NCI-H187 treated with DMSO at 0.1 percent for 48 hours (cell line): ENCODE measurements at places on chromosomes 3 and 15.

- DNase-seq, result no peak
These were observed 15.2 kb downstream of the PRICKLE2 start for GRCh38 chr3:64209866-64210621.

DNA sequence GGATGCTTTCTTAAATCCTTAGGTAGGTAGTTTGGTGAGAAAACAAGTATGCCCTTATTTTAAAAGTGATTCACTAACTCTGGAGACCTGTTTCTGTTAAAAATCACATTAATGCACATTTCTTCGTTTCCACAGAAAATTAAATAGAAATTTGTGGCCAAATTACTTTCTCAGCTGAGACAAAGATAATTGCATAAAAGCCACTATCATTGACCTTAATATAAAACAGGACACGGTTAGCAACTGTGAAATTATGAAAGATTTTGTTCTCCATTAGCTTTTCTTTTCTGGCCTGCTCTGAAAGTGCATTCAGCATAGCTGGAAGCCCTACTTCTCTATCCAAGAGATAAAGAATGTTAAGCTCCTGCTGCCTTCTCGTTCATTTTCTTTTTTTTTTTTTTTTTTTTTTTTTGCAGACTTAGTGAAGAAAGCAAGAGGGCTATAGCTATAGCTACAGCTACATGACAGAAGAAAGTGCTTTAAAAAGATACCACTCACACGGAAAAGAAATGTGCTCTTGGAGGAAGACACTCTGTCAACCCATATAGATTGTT lies 576.9 kb downstream of the OTOL1 start:
- no peak for DNase-seq

- DNase-seq, result no peak
These were observed 214.5 kb downstream of the RPLP1 start for GRCh38 chr15:69666921-69667811.

GRCh38 chr15:59590027-59590426 lies 21.6 kb upstream of the GCNT3 start:
- no peak for DNase-seq

- DNase-seq, result no peak
These were observed 1273.9 kb downstream of the OTOL1 start for GRCh38 chr3:162770551-162770950.

DNA sequence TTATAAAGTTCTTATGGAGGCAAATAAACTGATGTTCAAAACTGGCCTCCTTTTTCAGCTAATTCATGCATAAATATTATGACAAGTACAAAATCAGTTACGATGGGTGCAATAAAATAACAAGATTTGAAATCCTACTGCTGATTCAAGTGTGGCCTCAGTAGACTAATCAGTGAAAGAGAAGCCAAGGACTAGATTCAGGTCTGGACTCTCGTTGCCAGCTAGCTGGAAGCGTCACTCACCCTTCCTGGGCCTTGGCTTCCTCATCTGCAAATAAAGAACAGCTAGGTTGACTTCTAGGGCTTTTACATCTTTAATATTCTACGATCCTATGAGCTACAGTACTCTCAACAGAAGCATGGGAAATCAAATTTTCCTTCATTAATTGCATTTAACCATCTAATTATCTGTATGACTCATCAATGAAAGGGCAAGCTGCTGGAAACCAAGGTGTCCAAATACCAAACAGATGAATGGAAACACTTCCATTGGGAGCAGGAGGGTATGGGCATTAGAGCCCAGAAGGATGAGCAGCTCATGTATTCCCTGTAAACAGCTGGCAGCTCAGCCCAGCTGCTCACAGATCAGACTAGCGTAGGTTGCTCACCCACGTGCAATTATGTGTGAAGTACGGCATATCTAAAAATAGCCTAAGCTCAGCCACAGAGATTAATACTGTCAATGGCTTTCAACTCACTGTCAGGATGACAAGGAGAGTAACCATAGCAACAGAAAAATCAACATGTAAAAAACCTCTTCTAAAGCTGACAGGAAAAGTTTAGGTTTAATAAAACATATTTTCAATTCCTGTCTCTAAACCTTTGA lies 294.8 kb downstream of the PLCL2 start:
- DNase-seq, result no peak

DNA sequence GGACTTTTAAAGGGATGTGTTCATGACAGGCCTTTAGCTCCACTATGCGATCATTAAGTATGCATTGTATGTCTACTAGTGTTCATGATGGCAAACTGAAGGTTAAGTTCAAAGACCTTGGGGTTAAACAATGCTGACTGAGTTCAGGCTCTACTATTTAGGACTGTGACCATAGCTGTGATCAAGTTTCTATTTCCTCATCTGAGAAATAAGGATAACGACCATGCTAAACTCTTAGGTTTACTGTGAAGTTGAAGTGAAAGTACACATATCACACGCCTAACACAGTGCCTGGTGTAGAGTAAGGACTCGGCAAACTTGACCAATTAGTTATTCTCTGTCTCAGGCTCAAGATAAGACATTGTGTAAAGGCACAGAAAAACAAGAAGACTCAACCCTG lies 243.2 kb downstream of the MBNL1 start:
- DNase-seq, result no peak

- DNase-seq, result no peak
These were observed 702.0 kb downstream of the GRM7 start for GRCh38 chr3:7562892-7563291.

- no peak for DNase-seq
These were observed 470.4 kb downstream of the LPP start for GRCh38 chr3:188624384-188624783.

GRCh38 chr3:15602146-15602536 lies 596 bp downstream of the BTD start:
- DNase-seq, result no peak

DNA sequence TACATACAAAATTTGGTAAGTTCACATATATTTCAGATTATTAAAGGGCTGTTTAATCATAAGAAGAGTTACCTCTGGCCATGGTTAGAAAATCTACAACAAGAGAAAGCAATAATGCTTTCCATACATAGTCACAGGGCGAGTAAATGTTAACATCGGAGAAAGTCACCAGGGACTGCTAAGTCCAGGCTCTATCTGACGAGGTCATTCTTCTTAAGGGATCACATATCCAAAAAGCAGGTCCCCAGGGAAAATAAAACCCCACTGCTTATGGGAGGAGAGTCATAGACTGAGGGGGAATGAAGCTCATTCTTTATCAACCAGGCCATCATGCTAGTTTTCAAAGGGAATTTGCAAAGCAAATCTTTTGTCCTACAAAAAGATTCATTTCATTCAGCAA lies 3.1 kb downstream of the PCYT1A start:
- no peak for DNase-seq

GRCh38 chr15:68256675-68257450 lies 20.7 kb upstream of the FEM1B start:
- peak; percentile 14 for DNase-seq

- no peak for DNase-seq
These were observed 326.8 kb downstream of the MFSD1 start for GRCh38 chr3:159128628-159129027.

DNA sequence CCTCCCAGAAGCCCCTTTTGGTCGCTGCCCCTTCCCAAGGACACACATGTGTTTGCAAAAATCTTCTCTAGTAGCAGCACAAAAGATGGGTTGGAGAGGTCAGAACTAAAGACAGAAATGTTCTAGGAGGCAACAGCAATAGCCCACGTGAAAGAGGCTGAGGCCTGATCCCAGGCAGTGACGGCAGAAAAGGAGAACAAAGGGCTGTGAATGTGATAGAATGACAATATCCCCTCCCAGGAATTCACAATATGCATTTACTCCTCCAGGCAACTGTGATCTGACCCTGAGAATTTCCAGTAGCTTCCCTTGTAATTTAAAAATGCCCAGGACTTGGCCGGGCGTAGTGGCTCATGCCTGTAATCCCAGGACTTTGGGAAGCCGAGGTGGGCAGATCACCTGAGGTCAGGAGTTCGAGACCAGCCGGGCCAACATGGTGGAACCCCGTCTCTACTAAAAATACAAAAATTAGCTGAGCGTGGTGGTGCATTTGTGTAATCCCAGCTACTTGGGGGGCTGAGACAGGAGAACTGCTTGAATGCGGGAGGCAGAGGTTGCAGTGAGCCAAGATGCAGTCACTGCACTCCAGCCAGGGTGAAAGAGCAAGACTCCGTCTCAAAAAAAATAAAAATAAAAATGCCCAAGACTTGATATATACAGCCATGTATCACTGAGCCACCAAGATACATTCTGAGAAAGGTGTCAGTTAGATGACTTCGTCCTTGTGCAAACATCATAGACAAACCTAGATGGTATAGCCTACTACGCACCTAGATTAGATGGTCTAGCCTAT lies 43.6 kb upstream of the PIAS1 start:
- no peak for DNase-seq

GRCh38 chr3:165191491-165191890 lies 4.7 kb downstream of the SLITRK3 start:
- no peak for DNase-seq
